IMR-90 (cell line): ENCODE measurements at places on chromosomes 2 and 18. TPM values are rescaled to one million over a fixed set of nuclear protein-coding genes. Genes with fewer than 3 reads are reported as not detected.
A peak's percentile ranks its signal among the peaks of the same experiment; 100 is the strongest.

DNA sequence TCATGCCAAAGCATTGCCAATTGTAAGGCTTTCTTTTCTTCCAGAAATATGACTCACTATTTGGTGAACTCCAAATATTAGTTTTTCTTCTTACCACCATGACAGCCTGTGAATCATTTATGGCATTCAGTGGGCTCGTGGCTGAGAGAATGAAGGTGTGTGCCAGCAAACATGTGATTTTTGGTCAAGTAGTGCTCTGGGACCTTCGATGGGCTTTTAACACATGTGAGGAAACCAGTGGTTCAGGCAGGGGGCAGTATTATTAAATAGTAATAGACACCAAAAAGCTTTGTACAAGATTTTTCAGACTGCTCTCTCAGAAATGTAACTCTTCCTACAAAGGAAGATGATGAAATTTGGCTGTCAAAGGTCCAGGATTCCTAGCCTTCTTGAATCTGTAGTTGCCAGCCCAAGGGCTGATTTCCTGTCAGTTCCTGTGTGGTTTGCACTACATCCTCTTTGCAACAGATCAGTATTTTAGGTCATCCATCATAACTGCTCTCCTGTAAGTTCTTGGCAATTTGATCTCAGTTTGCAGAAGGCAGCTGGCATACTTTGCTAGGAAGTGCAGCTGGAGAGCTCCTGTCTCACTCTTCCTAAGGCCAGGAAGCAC lies 64.3 kb downstream of the BABAM2 start:
- DNase-seq: peak; percentile 97

The CCDC68 gene
- total RNA-seq: 0.54 and 1.4 TPM in 2 replicates

DNA sequence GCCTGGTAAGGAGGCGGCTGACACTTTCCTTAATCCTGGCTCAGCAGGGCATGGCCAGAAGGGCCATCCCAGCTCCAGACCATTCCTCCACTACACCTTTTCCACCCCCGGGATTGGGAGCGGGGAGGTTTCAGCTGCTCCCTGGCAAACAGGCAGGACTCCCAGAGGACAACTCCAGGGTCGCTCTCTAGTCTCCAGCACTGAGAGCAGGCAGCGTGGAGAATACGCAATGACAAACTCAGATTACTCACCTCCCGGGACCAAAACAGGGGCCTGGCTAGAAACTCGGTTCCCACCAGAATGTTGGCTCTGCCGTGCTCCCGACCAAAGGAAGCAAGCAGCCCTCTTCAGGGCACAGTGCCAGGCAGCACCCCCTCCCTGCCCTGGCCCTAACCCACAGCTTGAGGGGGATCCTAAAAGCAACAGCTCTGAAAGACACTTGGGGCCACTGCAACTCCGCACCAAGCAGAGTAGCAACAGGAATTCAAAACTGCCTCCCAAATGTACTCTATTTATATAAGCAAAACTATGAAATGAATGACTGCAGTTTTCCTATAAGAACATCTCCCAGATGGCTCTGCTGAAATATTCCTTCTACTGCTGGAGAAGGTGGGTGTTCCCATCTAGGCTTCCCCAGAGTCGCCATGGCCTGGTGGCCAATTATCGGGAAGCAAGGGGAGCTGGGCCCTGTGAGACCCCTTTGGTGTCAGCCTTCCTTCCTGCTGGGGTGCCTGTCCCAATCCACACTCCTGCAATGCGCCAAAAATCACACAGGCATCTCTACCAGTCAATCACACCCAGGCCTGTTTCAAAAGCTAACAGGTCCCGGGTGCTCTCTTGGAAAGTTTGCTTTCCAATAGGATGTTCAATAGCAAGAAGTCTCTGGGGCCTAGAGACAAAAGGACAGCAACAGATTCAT lies 61.2 kb upstream of the POMC start:
- peak; percentile 55 for DNase-seq

The KANSL1L gene
- total RNA-seq: 7.2 and 8.1 TPM in 2 replicates

GRCh38 chr2:19456705-19457309 lies 98.4 kb upstream of the OSR1 start:
- DNase-seq: no peak

The ABCG5 gene
- not detected in 2 replicates for total RNA-seq

DNA sequence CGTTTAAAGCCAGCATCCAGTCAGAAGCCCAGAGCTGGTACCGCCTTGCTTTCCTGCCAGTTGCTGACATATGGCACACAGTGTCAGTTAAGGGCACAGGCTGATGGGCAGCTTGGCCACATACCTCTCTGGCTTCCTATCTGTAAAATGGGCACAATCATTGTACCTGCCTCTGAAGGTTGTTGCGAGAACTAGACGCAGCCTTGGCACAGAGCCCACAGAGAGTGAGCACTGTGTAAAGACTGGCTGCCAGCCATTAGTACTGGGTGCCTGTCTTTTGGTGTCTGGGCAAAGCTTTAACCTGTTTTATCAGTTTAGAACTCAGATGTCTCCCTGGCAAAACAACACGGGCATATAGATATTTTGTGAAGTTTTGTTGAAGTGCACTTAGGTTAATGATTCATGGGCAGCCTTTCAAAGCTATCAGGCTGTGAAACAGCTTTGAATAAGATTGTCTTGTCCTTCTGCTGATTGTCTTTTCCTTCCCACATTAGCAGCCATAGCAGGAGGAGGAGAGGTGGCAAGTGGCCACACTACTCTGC lies 269.5 kb downstream of the NEDD4L start:
- no peak for DNase-seq

The CPLX4 gene
- not detected in 2 replicates for total RNA-seq

GRCh38 chr2:46315103-46315890 lies 18.1 kb downstream of the EPAS1 start:
- peak; percentile 95 for DNase-seq

DNA sequence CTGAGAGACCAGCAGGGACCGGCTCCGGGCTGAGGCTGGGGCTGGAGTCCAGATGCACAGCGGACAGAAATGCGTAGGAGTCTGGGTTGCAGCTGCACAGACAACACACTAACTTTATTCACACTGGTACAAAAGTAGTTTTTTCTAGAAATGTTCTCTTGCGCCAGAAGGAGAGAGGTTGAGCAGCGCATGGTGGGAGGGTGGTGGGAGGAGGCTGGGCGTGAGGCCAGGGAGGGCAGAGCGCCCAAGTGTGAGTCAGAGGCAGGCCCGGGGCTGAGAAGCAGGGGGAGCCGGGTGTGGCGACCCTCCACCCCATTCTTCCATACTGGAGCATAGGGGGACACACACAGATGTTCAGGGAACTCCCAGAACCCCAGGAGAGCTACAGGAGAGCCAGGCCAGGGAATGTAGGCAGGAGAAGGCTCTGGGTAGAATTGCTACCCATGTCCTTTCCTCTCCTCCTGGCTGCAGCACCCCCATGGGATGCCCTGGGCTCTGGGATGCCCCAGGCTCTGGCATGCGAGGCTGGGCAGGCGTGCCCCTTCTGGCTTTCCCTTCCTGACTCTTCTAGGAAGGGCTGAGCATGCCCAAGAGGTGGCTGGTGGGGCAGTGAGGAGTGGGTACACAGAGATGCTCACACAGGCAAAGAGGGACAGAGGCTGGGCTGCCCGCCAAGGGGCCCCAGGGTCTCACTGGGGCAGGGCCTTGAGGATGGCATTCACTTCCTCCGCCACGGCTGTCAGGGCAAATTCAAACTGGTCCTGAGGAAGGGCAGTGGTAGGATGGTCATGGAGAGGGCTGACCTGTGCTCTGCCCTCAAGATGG lies 10.6 kb downstream of the DNAJB2 start:
- DNase-seq: peak; percentile 95

The SERTAD2 gene
- total RNA-seq: 5.0 and 6.7 TPM in 2 replicates

GRCh38 chr2:68157002-68157401 lies 686 bp upstream of the PNO1 start:
- DNase-seq: peak; percentile 16

GRCh38 chr18:41347057-41347456 lies 608.0 kb upstream of the PIK3C3 start:
- DNase-seq: peak; percentile 94

The TMEM247 gene
- not detected in 2 replicates for total RNA-seq

DNA sequence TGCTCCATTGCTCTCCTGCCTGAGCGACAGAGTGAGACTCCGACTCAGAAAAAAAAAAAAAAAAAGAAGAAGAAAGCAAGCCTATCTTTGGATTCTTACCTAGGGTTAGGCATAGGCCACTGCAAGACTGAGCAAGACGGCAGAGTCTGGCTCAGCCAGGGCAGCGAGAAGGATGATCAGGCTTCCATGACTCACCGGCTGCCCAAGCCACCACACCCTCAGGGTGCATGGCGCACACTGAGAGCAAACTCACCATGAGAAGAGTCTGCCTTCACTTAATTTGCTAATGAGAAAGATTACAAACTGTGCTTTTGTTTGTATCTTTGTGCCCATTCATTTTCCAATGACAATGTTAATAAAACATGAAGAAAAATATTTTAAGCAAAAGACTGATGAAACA lies 8.2 kb downstream of the FAM110C start:
- no peak for DNase-seq

- no peak for DNase-seq
Measured at GRCh38 chr18:9726936-9727335, 18.8 kb downstream of the RAB31 start.
